ENCODE measurements at places on chromosomes 1 and 21.

DNA sequence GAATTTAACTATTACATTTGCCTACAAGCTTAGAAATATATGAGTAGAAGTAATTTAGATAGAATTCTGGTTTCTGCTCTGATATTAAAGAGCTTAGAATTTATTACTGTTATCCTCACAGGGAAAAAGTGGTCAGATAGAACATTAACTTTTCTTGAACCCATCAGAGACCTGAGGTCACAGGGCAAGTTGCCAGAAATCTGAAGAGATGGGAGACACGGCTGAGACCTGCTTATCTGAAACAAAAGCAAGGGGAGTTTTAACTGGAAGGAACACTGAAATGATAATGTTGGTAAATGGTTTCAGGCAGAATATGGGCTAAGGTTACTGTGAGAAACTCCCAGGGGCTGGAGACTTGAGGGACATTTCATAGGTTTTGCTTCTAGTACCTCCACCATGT lies 28.0 kb upstream of the USP25 start:
- DNase-seq = no peak

GRCh38 chr1:88276163-88276562 lies 407.9 kb upstream of the PKN2 start:
- no peak for DNase-seq

DNA sequence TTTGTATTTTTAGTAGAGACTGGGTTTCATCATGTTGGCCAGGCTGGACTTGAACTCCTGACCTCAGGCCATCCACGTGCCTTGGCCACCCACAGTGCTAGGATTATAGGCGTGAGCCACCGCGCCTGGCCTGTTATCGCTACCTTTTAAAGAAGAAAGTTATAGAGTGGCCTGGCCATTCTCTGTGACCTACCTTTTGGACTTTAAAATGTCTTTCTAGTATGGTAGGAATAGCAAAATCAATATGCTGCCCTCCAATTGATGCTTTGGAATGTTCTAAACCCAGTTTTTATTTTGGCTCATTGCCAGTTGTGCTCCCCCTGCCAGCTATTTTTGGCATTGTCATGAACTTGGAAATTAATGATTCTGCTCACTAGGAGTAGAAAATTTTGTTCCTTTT lies 19.9 kb downstream of the HIPK1 start:
- DNase-seq = no peak

DNA sequence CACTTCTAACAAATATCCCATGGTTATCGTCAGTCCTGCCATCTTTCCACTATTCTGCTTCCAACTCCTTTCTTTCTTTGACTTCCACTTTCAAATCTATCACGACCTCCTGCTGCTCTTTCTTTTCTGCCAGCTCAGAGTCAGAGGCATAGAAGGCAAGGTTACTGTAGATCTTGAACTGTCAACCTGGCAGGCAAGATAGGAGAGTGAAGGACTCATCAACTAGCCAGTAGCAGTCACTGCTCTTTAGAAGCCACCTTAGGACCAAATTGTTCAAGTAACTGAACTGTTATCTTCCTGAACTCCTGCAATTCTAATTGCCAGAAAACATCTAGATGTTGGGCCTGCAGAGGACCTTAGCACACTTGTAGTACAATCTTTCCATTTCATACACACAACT lies 13.1 kb upstream of the FCER1A start:
- DNase-seq = no peak

GRCh38 chr1:212070720-212071302 lies 35.3 kb downstream of the DTL start:
- peak; percentile 22 for DNase-seq

- no peak for DNase-seq
These were observed 92.1 kb upstream of the POU3F1 start for GRCh38 chr1:38138498-38139233.

- DNase-seq = no peak
These were observed 74.7 kb upstream of the CLDN14 start for GRCh38 chr21:36554411-36555157.

- no peak for DNase-seq
These were observed 41.6 kb upstream of the LRIG2 start for GRCh38 chr1:113031171-113031933.

All from D721Med (cell line).